ENCODE measurements at places on chromosomes 5 and 9.

DNA sequence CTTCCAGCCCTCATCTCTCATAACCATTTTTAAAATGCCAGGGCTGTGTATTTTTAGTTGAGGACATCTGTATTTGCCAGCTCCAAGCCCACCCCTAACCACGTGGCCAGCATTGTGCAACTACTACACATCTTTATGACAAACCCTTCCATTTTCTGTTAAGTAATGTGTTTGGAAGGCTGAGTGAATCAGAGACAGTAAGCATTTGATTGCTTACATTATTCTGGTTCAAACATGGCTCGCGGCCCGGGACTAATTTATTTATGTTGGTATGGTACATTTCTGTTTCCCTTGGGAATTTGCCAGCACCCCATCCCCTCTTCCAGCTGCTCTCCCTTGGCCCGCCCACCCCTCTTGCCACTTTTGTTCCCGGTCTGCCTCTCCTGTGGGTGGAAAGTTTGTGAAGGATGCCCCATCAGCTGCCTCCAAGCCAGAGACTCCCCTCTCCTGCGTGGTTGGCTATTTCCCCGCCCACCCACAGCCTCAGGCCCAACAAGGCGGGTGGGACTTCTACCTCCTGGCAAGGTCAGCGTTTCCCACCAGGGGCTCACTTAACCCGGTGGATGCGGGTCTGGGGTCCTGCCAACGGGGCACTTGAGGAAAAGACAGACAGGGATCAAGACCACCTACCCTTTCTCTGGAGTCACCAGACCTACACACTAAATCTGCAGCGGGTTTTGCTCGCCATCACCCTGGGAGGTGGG lies 162.2 kb downstream of the HSD17B3 start:
- DNase-seq, result no peak

GRCh38 chr9:105050296-105050695 lies 122.3 kb upstream of the ABCA1 start:
- DNase-seq, result no peak

GRCh38 chr5:137665678-137666460 lies 70.0 kb downstream of the KLHL3 start:
- no peak for DNase-seq

DNA sequence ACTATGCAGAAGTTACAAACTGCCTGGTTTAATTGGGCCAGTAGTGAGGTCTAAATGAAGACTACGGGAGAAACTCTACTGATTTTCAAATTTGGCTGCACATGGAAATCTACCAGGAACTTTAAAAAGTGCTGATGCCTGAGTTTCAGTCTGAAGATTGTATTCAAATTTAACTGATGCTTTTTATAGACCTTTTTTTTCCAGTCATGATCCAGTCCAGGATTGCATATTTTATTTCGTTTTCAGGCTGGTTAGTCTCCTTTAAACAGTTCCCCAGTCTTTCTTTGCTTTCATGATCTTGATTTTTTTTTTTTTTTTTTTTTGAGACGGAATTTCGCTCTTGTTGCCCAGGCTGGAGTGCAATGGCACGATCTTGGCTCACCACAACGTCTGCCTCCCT lies 23.7 kb upstream of the SPZ1 start:
- no peak for DNase-seq

DNA sequence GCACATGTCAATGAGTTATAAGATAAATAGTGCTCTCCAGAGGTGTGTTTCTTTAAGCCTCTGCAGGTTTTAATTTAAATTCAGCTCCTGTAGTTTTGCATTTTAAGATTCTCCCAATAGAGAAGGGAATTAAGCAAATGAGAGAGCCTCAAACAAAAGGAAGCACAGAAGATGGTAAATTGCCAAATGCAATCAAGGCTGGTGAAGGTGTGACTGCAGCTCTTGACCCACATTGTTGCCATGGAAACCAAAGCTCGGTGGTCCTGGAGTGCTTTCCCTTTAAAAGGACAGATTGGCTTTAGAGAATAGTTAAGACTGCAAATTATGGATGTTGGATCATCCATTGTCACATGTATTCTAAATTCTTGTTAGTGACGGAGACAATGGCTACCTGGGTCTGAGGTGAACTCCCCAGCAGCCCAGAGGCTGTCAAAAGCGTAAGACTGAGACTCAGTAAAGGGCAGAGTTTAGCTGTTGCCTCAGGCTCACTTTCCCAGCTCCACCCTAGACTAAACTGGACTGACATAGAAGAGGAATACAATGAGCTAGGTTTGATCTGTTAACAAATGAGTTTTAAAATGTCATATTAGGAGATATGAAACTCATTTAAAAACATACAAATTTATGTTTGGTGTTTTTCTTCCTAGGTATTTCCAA lies 12.3 kb downstream of the GAPT start:
- no peak for DNase-seq

GRCh38 chr9:757246-757881 lies 84.1 kb upstream of the DMRT1 start:
- no peak for DNase-seq

GRCh38 chr5:57828221-57828620 lies 345.6 kb upstream of the ACTBL2 start:
- DNase-seq, result no peak

GRCh38 chr5:158943057-158943456 lies 156.7 kb downstream of the EBF1 start:
- DNase-seq, result no peak

- DNase-seq, result no peak
These were observed 26.4 kb downstream of the FBXL7 start for GRCh38 chr5:15526413-15526812.

DNA sequence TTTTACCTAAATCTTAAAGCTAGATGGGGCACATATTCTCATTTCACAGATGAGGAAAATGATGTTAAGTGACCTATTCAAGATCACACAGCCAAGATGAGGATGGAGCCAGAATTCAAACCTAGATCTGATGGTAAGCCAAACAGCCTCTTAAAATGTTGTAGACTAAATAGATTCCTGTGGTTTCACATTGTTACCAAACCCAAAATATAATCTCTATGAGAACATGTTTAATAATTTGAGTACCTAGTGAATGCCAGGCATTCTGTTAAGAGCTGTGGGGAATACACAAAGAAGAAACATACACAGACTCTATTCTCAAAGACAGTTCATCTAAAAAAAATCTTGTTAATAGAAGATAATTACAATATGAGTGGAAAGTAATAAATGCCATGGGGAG lies 25.2 kb downstream of the HOMER1 start:
- DNase-seq, result no peak

- no peak for DNase-seq
These were observed 26.3 kb downstream of the LIFR start for GRCh38 chr5:38529955-38530646.

DNA sequence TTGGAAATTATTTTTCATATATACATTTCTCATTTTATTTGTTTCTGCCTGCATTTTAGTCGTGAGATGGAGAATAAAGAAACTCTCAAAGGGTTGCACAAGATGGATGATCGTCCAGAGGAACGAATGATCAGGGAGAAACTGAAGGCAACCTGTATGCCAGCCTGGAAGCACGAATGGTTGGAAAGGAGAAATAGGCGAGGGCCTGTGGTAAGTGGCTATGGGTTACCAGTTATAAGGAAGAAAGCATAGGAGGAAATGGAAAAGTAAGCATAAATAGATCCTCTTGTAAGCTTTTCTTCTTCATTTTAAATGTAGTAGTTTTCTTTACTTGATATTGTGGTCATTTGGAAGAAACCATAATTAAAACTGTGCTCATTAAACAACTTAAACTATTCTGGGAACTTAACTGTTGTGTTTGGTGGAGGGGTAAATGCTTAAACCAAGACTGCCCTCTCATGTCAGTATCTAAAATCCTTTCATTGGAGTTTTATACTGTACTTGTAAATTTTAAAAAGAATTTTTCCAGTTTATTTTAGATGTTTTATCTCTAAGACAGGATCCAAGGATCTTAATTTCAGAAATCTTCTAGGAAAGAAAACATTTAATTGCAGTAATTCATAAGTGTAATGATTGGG lies 41.3 kb downstream of the MAP3K1 start:
- no peak for DNase-seq

- no peak for DNase-seq
These were observed 232.3 kb upstream of the TRPM3 start for GRCh38 chr9:71353720-71354119.

DNA sequence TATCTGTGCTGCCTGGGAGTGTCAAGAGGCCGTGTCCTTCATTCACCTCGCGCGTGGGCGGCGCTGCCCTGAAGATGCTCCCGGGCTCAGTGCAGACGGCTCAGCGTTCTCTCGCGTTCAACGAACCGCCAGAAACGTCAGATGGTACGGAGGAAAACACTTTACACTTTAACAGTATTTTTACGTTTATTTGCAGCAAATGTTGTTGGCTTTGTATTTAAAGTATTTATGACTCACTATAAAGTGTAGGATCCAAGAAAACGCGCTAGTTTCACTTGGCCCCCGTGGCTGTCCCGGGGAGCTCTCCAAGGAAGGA lies 544 bp upstream of the ERCC6L2 start:
- DNase-seq, result peak; percentile 13

GRCh38 chr9:129624947-129625346 lies 1.0 kb upstream of the NTMT1 start:
- no peak for DNase-seq

DNA sequence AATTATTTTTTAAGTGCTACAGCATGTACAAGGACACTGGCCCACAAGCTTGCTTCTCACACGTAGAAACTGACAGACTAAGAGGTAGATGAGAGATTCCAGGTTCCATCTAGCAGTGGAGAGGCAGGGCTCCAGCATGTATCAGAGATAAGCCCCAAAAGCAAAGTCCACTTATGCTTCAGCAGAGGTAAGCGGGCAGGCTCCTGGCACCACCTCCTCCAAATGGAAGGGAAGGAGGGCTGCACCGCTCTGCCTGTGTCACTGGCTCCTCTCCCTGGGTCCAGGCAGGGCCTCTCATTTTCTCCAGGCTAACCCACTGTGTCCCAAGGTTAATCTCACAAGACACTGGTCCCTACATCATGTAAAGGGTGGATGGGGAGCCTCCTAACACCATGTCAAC lies 15.9 kb downstream of the GRHPR start:
- DNase-seq, result no peak

DNA sequence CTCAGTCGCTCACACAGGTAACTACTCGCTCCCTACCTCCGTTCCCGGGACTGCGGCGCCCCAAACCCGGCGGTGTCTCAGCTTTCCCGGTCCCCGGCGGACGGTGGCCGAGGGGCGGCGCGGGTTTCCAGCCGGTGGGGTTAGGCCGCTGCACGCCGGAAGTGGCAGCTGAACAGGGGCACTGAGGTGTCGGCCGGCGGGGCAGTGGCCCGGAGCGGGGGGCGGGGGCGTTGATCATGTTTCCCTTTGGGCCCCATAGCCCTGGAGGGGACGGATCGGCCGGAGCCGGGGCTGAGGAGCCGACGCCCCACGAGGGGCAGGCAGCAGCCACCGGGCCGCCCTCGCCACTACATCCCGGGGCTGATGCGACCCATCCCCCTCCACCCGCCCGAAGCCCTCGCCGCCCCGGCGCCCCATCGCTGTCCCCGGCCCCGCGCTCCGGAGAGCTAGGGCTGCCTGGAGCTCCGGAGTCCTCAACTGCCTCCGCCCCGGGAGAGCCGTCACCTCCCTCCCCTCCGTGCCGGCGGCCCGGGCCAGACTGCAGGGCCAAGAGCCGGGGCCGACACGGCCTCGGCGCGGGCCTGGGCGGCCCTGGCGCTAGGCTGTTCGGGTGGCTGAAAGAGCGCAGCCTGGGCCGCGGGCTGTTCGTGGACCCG lies at the start of gene DCAF10:
TSS of gene DCAF10 (plus strand) at position 167 of the 656 bp plus-strand sequence. CDS start at position 237, 70 bp downstream.
- peak; percentile 42 for DNase-seq

GRCh38 chr9:94145640-94146039 lies 61.4 kb downstream of the PTPDC1 start:
- no peak for DNase-seq

DNA sequence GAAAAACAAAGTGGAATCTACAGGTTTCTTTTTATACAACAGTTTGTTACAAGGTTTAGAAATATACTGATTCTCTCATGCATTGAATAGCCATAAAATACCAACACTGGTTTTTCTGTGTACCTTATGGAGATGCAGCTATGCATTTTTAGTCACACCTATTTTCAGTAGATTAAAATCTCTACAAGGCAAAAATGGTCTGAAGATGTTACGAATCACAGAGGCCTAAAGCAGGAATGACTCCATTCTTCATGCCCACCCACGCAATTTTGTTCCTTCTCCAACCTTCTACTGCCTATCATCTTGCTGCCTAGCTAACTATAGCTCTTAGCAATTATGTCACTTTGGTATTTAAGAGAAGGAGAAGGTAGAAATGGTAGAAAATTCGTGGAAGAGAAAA lies 9.9 kb downstream of the PLK2 start:
- no peak for DNase-seq

DNA sequence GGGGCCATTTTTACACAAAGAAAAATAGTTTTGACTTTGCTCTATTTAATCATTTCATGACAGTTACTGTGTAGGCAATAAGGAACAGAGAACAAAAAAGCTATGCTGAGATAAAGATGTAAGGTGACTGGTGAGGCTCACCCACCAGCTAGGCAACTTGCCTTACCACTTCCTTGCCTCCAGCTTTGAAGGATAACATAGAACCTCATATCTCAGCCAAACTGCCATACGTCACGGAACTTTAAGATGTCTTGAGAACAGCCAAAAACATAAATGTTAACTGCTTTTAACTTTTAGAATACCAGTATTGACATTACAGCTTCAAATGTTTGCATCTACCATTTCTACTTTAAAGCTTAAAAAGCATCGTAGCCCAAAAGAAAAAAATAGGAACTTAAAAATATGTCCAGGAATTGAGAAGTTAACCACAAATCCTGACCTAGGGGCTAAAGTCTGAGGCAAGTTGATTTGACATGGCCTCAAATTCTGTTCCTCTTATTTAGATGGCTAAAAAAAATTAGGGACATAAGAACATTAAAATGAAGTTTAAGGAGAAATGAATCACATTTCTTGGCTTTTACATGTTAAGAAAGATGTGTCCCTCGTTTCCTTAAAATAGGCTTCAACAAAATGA lies 7.7 kb upstream of the GCNT4 start:
- DNase-seq, result no peak

DNA sequence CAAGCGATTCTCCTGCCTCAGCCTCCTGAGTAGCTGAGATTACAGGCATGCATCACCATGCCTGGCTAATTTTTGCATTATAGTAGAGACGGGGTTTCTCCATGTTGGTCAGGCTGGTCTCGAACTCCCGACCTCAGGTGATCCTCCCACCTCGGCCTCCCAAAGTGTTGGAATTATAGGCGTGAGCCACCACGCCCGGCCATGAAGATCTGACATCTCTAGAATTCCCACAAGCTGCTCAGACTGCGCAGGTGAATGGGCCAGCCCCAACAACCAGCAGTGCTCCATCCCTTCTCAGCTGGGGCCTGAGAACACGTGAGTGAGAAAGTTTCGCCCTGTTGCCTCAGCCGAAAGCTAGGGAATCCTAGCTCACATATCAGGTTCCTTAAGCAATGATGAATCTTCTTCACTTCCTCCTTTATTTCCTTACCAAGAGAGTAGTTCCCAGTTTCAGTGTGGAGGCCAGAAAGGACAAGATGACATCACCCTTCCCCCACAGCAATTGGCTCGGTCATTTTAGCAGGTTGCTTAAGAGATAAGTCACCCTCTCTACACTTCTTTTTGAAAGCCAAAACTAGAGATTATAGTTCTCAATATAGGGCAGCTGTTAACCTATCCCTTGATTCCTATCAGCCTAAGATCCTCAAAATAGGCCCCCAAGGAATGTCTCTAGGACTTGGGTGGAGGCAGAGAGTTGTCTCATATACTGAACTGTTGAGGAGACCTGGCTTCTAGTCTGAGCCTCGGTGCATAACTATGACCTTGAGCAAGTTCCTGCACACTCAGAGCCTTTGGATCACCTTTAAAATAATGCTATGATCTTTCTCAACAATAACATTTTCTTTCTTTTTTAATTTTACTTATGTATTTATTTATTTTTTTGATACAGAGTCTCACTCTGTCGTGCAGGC lies 23.9 kb upstream of the PPP2CA start:
- DNase-seq, result no peak

Measured in cortex of kidney (tissue), 1 donor.